ENCODE measurements at places on chromosomes 5 and 9.

DNA sequence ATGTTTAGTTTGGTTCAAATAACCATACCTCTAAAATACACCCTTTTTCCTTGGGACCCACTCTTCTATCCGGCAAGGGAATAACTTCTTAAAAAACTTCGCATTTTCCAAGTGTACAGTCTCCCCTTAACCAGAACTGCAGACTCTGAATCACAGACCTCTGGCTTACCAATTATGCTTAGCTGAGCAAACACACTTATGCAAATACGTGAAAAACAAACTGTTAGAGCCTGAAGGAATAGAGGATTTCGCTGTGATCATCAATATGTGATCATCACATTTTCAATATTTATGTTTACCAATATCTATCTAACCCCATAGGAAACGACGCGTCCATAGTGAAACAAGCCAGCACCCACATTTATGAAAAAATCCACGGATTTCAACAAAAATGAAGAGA lies 1.3 kb downstream of the LPAR1 start:
- no peak for DNase-seq

DNA sequence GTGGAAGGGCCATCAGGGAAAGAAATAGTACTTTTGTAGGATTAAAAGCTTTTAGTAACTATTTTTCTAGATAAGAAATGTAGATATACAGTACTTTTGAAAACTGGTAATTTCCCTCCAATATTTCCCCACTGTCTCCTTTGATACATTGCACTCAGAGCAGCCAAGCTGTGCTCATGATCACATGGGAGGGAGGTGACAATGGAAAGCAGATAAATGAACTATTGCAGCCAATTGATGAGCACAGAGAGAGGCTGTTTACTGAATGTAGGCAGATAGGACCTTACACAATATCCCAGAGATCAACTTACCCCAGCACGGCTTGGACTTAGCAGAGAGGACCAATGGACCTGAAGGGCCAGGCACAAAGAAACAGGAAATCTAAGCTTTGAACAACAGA lies 178.0 kb upstream of the NREP start:
- no peak for DNase-seq

DNA sequence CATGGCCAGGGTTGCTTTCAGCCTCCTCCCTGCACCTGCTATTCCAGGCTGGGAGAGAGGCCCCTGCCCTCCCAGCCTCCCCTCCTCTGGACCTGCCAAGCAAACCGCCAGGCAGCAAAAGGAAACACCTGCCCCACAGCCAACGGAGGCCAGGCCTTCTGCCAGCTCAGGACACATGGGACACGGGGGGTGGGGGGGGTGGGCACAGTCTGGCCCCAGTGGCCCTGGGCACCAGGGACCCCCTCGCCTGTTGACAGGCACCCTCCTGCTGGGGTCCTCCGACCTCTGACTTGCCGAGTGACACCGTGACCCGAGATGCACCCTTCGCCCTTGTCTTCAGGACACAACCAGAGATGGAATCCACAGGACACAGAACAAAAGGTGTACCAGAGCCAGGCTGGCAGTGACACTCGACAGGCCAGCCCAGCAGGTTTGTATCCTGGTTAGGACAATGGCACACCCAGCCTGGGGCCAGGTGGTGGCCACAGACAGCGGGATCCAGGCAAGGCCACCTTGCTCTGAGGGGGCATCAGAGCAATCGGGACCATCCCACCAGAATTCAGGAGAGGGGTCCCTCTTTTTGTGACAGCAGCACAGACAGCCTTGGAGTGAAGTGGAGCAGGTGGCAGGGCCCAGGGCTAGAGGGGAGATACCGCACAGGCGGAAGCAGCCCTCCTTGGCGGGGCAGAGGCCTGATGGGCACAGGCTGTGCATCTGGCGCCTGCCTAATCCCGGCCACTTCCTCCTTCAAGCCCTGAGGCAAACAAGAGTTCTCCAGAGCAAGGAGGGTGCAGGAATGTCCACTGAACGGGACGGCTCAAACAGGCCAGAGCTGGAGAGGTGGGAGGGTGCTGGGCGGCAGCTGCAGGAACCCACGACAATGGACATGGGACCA lies 1.3 kb upstream of the TMEM210 start:
- no peak for DNase-seq

DNA sequence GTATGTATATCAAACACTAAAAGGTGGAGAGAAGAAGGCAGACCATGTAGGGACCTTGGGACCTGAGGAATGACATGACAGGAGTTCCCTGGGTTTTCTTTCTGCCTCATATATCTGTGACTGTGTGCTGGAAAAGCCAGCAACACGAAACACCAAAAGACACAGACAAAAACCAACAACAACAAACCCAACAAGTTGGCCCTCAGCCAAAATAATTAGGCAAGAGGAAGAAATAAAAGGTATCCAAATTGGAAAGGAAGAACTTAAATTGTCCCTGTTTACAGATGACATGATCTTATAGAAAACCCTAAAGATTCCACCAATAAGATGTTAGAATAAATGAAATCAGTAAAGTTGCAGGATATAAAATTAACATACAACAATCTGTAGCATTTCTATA lies 21.7 kb downstream of the ABO start:
- DNase-seq, result no peak

DNA sequence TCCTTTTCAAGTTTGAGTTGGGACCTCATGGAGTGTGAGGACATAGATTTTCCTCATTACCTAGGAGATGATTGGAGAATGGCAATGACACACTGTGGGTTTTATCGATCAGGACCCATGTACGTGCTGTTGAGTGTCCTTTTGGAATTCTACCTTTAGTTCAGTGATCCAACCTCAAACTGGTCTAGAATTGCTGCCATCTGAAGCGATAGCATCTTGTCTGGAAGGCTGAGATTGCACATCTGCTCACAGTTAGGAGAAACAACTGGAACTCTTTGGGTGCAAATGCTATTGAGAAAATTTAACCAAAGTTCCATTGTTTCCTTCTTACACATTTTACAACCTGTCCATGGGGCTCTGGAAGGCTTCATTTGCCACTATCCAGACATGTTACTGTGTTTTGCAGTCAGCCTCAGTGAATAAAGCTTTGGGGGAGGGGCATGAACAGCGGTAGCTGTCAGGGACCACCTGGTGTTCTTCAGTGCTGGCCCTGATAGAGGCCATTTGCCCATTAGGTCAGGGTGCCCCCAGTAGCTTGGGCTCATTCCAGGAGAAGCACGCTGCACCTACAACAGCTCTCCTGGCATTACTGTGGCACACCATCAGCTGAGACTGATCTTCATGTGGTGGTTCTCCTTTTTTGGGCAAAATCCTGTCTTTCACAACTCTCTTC lies 123.1 kb downstream of the PDE8B start:
- DNase-seq, result no peak

- no peak for DNase-seq
Measured at GRCh38 chr5:129717751-129718310, 30.1 kb upstream of the MINAR2 start.

- no peak for DNase-seq
Measured at GRCh38 chr5:1867114-1867814, 15.5 kb downstream of the IRX4 start.

DNA sequence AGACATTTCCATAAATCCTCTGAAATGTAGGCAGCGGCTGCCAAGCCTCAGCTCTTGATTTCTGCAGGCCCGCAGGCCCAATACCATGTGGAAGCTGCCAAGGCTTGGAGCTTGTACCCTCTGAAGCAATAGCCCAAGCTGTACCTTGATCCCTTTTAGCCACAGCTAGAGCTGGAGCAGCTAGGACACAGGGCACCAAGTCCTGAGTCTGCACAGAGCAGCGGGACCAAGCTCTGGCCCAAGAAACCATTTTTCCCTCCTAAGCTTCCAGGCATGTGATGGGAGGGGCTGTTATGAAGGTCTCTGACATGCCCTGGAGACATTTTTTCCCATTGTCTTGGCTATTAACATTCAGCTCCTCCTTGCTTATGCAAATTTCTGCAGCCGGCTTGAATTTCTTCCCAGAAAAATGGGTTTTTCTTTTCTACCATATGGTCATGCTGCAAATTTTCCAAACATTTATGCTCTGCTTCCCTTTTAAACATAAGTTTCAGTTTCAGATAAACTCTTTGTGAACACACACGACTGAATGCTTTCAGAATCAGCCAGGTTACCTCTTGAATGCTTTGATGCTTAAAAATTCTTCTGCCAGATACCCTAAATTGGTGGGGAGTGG lies 14.4 kb upstream of the ZFR start:
- no peak for DNase-seq

DNA sequence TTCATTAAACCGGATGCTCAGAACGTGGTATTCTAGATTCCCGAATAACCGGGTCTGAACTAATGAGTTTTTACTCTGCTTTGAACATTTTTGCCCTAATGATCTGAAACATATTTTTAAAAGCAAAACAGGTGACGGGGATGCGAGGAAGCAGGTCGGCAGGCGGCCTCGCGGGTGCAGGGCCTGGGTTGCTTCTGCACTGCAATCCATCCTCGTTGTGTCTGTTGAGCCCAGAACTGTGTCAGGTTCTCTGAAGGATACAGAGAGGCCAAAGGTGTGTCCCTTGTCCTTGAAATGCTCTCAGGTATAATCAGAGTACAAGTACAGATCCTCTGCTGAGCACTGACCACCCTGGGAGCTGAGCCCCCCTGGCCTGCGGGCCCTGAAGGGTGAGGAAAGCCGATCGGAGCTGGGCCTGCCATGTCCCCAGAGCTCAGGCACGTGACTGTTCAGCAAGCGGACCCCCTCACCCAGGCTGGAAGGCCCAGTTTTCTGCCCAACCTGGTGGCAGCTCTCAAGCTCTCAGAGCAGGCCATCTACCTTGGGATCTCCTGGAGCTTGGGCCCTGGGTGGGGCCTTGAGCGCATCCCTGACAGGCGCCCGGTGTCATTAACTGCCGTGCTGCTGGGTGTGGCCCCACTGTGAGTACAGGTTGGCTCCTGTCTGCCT lies 151.8 kb downstream of the OLFM1 start:
- DNase-seq, result no peak

GRCh38 chr9:4042991-4043390 lies 256.9 kb downstream of the GLIS3 start:
- DNase-seq, result no peak

- DNase-seq, result no peak
Measured at GRCh38 chr5:116135344-116135743, 50.5 kb downstream of the COMMD10 start.

DNA sequence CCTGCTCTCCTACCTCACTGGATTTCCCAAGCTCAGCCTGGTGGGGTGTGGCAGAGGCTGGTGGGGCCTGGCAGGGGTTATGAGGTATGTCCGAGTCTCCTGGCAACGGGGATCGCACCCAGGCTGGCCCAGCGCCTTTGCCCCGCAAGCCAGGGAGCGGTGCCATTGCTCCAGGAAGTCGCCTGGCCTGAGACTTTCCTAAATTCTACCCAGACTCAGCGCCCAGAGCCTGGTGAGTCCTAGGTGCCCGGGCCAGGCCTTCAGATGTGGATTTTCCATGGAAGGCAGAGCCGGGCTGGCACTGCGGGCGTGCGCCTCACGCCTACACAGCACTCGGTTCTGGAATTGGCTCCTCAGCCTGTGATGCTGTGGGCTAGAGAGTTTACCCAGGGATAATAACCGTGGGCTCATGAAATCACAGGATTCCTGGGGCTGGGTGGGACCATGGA lies 155.4 kb upstream of the COL5A1 start:
- no peak for DNase-seq

DNA sequence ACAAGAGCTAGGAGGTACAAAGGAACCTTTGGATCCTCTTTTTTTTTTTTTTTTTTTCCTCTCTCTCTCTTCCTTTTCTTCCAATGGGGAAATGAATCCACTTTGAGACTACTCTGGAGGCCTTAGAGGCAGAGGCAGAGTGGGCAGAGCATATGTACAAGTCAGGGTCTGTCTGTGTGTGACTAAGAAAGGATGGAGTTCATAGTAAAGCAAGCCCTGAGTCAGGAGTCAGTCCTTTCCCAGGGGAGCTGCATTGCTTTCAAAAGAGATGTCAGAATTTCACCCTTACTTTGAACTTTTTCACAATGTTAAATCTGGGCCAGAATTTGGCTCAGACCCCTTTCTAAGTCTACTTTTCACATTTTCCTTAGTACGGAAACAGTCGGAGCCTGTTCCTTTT lies 792.4 kb upstream of the C9orf72 start:
- DNase-seq, result no peak

- no peak for DNase-seq
Measured at GRCh38 chr5:56176155-56176798, 56.9 kb downstream of the ANKRD55 start.

DNA sequence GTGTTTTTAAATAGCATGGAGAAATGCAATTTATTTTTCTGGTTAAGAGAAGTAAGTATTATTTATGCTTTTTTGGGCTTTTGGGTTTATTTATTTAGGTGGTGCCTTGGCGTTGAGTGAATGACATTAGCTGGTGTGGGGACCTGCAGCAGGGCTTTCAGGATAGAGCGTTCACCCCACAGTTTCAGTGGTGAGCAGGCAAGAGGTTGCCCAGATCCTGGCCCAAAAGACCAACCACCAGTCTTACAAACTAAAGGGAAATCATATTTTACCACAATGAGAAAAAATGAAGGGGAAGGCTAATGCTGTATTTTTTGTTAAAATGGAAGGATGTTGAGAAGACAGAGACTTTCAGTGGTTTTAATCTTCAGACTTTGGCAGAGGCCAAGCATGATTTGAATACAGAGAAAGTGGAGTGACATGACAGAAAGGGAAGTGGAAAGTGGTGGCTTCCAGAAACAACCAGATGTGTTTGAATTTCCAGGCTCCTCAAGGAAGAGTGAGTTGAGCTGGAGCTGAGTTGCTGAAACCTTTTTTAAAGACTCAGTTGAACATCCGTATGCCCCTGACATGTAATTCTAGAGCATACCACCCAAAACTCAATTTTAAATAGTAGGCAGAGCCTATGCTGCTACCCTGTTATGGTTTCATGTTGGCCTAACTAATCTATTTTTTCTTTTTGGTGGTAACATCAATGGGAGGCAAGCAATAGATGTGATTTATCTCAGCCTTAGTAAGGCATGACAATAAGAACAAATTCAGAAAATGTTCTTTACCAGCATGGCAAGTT lies 94.8 kb downstream of the AOPEP start:
- DNase-seq, result no peak

DNA sequence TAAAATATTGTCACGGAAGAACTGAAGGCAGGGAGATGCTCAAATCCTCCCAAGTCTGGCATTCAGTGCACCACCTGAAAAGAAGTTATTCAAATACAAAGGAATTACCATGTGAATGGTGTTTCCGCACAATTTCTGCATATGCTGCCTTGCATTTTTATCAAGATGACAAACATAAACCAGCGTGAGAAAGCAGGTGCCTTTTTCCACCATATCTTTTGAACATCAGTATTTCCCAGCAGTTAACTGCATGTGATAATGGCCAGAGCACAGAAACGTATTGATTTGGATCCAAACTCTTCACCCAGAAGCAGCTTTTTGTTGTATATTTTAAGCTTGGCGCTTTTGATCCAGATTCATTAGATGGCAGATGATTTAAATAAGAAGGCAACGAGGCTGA lies 808.0 kb downstream of the TLE1 start:
- no peak for DNase-seq

- DNase-seq, result no peak
Measured at GRCh38 chr9:134318941-134319305, 7.3 kb upstream of the RXRA start.

Data from head of caudate nucleus (tissue), 42 donors.